ENCODE measurements at places on chromosomes 12 and 14.
A peak's percentile ranks its signal among the peaks of the same experiment; 100 is the strongest.

DNA sequence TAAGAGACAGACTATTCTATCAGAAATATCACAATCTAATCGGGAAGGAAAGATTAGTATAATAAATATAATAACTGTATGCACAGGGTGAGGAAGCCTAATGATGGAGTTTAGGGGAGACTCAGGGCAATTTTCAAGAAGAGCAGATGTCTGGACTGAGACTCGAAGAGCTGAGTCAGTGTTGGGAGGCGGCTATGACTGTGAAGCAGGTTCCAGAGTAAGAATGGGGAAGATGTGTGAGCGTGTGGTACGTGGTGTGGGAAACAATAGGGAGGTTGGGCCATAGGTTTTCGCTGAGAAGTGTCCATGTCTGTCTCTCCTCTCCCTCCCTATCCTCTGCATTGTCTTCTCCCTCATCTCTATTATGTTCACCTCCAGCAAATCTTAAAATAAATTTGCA is 85.6 kb downstream of the LMO3 start:
- no peak for DNase-seq

- DNase-seq = no peak
These were observed 37.0 kb downstream of the WDR89 start for GRCh38 chr14:63604626-63605025.

- peak; percentile 7 for DNase-seq
These were observed 900 bp upstream of the DPF3 start for GRCh38 chr14:72894623-72895378.

- no peak for DNase-seq
These were observed 913.1 kb upstream of the FBXO33 start for GRCh38 chr14:40345334-40345733.

DNA sequence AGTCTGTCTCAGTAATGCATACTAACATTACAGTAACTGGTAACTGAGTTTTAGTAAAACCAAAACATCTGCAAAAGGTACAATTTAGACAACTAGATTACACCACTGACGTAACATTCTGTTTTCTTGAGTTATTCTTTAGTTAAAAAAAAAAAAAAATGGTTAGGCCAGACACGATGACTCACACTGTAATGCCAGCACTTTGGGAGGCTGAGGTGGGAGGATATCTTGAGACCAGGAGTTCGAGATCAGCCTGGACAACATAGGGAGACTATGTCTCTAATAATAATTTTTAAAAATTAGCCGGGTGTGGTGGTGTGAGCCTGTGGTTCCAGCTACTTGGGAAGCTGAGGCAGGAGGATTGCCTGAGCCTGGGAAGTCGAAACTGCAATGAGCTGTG is 34.1 kb downstream of the AP5M1 start:
- DNase-seq = no peak

GRCh38 chr12:132621657-132622435 is 3.3 kb downstream of the P2RX2 start:
- DNase-seq = no peak

- DNase-seq = no peak
These were observed 982.0 kb upstream of the TMEM132C start for GRCh38 chr12:127284870-127285431.

- no peak for DNase-seq
These were observed 38.7 kb downstream of the TUNAR start for GRCh38 chr14:95915330-95915729.

- no peak for DNase-seq
These were observed 10.4 kb downstream of the KCNJ8 start for GRCh38 chr12:21764065-21764464.

- no peak for DNase-seq
These were observed 34.8 kb upstream of the RCOR1 start for GRCh38 chr14:102557434-102558226.

DNA sequence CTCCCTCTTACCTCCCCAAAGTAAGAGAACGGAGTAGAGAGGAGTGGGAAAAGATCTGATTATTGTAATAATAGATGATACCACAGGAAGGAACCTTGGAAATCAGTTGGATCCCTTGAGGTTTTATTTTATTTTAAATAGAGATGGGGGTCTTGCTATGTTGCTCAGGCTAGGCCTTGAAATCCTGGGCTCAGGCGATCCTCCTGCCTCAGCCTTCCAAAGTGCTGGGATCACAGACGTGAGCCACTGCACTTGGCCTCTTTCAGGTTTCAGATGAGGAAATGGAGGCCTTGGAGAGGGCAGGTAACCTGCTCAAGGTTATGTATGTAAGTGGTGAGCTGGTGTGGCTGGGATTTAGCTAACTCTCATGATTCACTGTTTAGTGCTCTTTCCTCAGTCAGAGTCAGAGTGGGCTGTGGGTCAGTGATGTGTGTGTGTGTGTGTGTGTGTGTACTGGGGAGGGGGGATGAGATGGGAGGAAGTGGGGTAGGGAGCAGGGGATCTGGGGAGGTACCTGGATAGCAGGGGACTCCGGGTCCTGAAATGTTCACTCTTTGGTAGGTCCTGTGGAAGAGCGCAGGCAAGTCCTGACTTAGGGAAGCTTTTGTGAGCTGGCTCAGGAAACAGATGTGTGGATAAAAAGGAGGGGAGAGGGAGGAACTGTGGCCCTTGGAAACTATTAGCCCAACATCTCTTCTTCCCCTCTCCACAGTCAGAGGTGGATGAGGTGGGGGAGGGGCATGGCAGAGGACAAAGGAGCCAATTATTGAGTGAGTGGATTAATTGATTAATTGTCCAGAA is 4.7 kb upstream of the CISTR start:
- DNase-seq = no peak

DNA sequence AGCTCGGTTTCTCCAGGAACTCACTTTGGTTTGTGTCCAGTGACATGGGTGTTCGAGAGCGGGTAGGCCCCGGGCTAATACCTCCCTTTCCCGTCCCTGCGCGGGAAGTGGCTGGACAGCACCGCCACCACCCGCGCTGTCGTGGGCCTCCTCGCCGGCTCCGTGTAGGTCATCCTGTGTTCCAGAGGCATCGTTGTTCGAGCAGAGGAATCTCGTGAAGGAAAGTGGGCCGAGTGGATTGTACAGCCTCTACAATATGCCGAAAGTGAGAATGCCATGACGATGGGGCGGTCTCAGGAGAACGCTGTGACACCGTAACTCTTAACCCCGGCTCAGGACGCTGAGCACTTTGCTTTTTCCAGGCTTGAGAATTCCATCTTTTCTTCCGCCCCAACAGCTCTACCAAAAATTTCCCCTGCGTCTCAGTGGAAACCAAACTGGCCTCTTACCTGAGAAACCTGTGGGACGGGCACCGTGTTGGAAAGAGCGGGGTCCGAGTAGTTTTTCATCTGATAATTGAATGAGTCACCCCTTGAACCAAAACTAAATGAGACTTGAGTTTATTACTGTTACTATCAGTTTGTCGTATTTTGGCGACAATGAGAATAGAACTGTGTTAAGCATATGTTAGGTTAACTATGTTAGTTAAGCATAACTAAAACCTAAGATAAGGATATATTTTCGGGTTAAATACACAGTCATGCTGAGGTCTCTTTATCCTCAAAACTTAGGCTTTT is 510 bp downstream of the EIF2S1 start:
- no peak for DNase-seq

GRCh38 chr14:104444159-104445030 is 135.2 kb upstream of the C14orf180 start:
- DNase-seq = no peak

DNA sequence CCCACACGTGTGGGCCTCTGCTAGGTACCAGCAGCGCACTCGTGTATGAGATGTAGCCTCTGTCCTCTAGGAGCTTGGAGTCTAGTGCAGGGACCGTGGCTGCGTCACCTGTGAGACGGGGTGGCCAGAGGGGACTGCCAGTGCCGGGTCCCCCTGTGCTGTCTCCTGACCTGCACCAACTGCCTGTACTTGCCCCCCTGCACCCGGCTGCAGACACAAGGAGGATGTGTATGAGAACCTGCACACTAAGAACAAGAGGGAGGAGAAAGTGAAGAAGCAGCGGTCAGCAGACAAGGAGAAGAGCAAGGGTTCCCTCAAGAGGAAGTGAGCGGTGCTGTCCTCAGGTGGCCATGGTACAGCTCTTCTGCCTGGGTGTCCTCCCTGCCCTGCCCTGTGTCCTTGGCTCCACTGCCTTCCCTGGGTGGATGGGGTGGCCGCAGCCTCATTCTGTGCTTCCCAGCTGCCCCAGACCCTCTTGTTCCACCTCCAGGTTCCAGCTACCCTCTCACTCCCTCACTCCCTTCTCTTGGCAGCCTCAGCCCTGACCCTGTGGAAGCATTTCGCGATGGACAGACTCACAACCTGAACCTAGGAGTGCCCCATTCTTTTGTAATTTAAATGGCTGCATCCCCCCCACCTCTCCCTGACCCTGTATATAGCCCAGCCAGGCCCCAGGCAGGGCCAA is 9.6 kb downstream of the PTPN6 start:
- DNase-seq = no peak

DNA sequence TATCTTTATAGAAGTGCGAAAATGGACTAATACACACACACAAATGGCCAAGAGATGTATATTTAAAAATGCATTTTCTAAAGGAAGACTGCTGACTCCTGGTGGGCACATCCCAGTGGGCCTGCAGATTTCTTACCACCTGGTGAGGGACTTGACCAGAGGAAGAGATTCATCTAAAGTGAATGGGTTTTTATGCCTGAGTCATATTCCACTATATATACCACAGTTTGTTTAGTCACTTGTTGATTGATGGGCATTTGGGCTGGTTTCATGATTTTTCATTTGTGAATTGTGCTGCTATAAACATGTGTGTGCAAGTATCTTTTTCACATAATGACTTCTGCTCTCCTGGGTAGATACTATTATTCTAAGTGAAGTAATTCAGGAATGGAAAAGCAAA is 277.3 kb downstream of the SLC16A7 start:
- DNase-seq = no peak

- no peak for DNase-seq
These were observed 19.0 kb downstream of the MLXIP start for GRCh38 chr12:122097584-122097926.

DNA sequence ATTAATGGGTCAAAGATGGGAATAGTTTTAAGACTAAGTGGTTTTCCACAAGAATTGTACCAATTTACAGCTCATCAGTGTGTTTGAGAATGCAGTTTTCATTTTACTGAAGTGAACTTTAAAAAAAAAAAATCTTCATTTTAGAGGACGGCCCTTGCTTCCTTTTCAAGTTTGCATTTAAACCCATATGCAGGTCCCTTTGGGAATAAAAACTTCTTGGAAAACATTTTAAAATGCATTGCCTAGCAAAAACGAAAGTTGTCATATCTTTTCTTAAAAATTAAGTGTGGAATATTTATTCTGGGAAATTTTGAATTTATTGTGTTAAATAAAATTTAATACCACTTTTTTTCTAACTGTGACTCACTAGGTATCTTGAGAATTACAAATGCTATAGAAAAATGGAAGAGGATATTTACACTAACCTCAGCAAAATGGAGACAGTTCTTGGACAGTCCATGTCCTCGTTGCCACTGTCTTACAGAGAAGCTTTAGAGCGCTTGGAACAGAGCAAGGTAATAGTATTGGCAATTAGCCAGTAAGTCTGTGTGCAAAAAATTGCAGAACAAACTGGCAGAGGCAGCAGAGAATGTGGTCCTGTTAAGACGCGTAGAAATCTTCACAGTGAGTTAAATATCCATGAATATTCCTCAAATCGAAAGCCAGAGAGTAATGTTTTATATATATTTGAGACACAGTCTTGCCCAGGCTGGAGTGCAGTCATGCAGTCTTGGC is 209.7 kb downstream of the SYNE2 start:
- DNase-seq = no peak

- no peak for DNase-seq
These were observed 9.8 kb upstream of the KCNA5 start for GRCh38 chr12:5033883-5034282.

- no peak for DNase-seq
These were observed 177.6 kb downstream of the CAND1 start for GRCh38 chr12:67446716-67447115.

- peak; percentile 87 for DNase-seq
These were observed at the start of gene MBD6 for GRCh38 chr12:57522011-57522886. Gene MBD6, plus strand, starts transcription at chr12:57522824. Its CDS starts 1,480 bp downstream, at chr12:57524304.

DNA sequence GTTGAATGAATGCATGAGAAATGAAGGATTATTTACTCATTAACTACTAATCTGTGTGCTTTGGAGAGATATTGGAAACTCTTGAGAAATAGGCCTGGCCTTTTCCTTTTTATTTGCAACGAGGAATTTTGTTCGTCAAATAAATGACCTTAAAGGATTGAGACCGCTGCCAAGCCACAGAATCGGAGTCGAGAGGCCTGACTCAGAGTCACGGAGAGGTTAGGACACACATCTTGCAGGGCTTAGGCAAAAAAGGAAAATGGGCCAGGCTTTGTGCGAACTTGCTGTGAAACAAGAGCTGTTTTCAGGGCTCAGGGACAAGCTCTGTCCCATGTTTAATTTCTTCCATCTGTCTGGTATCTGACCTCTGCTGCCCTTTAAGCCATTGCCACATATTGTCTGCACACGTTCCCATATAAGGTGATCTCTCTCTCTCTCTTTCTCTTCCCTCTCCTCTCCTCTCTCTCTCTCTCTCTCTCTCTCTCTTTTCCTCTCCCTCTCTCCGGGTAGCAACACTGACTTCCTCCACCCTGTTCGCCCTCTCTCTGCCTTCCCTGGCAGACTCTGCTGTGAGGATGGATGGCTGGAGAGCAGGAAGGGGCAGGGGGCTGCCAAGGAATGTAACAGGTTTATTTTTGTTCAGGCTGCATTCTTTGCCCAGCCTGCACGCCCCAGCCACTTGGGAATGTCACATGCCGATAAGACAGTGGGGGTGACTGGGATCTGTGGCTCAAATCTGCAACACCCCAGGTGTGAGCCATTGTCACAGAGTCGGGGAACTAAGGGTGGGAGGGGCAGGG is 14.9 kb upstream of the IFT81 start:
- DNase-seq = no peak

DNA sequence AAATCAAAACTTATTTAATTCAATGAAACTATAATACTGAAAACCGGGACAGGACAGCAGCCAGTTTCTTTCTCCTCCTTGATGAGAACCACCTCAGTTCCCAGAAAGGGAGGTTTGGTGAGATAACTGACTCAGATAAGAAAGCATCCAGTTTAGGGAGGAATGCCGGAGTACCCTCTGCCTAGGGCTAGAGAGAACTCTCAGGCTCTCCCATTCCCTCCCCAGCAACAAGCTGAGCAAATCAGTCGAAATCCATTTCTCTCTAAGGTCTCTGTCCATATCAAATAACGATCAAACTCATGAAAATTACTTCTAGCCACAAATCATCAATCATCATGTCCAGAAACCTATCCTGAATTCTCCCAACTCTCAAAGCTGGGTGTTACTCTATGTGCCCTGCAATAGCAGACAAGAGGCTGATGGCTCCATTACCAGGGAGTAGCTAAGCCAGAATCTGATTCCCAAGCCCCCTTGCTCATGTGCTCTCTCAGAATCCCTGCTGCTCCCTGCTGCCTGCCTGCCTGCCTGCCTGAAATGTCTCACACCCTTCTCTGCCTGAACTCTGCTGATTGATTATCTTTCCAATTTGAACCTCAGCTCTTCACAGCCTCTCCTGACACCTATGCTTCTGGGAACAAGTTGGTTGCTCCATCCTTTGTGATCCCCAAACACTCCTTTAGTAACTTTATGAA is 49.4 kb downstream of the SLC25A47 start:
- no peak for DNase-seq

- DNase-seq = no peak
These were observed 207.6 kb downstream of the ATP23 start for GRCh38 chr12:58148976-58149375.
